ENCODE measurements at places on chromosomes 11 and 22. TPM values are rescaled to one million over a fixed set of nuclear protein-coding genes. Genes with fewer than 3 reads are reported as not detected.

- no peak for DNase-seq
Measured at GRCh38 chr11:14555818-14556217, 35.6 kb upstream of the PSMA1 start.

DNA sequence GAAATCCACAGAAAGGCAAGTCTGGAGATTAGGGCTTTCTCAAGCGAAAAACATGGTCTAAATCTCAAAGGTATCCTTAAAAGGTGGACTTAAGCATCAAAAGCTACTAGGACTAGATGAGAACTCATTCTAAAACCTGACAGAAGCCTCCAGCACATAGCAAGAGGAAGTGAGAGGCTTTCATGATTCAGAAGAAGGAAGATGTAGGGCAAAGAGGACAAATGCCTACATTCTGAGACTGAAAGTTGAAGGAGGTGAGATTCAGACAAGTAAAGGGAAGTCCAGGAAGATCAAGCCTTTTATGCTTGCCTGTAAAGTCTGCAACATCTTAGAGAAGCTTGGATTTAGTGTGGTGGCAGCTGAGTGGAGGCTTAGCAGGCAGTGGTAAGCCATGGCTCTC is 98.9 kb downstream of the PGR start:
- no peak for DNase-seq

GRCh38 chr11:72061739-72062396 is 18.5 kb downstream of the NUMA1 start:
- DNase-seq: no peak

- no peak for DNase-seq
Measured at GRCh38 chr22:42202669-42203068, 67.8 kb downstream of the TCF20 start.

DNA sequence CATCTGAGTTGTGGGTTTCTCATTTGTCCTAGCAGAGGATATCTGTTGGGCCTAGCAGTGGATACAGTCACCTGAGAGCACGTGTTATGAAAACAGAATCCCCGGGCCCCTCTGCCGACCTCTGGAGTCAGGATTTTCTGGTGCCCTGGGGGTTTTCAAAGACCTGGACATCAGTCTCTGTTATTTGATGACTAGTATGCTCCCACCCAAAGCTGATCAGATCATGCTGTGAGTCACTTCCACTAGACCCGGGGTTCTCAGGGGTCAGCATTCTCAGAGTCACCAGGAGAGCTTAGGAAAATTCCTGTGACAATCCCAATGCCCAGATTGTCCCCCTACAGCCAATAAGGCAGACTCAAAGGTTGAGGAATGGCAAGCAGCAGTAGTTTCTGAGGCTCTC is 38.7 kb downstream of the KCNJ1 start:
- no peak for DNase-seq

DNA sequence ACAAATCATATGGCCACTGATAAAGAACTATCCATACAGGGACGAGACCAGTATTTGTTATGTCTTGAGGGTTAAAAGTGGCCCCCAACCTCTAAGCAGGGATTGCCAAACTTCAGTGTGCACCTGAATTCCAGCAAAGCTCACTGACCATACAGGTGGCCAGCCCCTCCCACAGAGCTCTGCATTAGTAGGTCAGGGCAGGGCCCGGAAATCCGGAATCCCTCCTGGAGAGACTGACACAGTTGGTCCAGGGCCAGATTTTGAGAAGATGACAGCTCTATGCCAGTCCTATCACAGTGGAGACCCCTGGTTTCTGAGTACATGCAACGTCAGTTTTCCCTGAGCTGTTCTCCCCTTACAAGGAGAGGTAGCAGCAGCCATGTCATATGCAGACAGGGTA is 20.8 kb downstream of the VPS37C start:
- peak; percentile 0 for DNase-seq

GRCh38 chr11:78429209-78429608 is 11.6 kb upstream of the GAB2 start:
- no peak for DNase-seq

ZNF74 gene
- total RNA-seq: 17.6 TPM

DNA sequence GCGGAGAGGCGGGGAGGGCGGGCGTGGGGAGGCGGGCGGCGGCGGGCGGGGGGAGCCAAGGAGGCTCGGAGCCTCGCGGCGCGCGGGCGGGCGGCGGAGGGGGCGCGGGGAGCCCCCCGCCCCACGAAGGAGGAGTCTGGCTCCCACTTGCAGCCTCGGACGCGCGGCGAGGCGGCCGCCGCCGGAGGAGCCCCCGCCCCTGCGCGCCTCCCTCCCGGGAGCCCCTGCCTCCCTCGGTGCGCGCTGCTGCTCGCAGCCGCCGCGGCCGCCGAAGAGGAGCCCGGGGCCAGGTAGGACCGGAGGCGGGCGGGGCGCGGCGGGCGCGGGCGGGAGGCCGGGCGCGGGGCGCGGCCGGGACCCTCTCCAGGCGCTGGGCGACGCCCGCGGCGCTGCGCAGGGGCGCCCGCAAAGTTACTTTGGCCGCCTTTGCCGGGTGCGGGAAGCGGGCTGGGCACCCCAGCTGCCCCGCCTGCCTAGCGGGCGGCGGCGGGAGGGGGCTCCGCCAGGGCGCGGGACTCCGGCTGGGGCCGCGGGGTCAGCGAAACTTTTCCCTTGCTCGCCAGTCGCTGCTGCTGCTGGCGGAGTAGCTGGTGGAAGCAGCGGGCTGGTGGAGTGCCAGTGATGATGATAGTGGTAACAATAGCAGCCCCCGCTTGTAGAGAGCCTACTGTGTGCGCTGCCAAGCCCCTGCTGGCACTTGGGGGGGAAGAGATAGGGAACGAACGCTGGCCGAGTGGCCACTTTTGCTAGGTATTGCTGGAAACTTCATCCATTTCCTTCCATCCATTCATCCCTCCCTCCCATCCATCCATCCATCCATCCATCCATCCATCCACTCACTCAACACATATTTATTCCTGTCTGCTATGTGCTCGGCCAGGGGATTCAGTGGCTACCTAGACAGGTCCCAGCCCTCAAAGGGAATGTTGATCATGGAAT is at the start of gene MPPED1:
TSS of gene MPPED1 (plus strand) at position 146 of the 939 bp plus-strand sequence. CDS start 12,972 bp downstream, outside the sequence.
- no peak for DNase-seq

HBE1 gene
- 2.1 TPM for total RNA-seq

GRCh38 chr11:9530901-9531625 is 42.4 kb upstream of the WEE1 start:
- DNase-seq: no peak

DNA sequence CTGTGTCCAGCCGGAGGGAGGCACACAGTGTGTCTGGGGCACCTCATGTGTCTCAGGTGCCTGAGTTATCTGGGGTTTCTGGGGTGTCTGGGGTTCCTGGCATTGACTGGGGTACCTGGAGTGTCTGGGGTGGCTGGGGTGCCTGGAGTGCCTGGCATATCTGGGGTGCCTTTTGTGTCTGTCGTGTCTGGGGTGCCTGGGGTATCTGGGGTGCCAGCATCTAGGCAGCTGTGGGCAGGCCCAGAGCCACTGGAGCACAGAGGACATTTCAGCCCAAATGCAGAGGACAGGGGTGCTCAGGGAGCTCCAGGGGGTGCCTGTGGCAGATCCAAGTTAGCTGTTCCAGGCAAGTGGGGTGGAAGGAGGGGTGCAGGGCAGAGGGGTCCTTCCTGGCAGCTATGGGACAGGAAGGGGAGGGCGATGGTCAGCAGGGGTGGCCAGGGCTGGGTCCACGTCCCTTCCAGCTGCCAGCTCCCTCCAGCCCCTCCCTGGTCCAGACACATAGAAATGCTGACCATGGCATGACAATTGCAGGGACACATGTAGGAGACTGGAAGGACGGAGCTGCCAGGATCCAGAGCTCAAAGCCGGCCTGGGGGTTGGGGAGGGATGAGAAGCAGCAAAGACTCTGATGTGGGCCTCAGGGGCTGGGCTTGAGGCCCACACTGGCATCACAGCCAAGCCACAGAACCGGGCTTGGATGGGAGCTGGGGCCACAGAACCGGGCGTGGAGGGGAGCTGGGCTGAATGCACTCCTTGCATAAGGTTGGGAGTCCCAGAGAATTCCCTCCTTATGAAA is 133.0 kb downstream of the BRD1 start:
- no peak for DNase-seq

DNA sequence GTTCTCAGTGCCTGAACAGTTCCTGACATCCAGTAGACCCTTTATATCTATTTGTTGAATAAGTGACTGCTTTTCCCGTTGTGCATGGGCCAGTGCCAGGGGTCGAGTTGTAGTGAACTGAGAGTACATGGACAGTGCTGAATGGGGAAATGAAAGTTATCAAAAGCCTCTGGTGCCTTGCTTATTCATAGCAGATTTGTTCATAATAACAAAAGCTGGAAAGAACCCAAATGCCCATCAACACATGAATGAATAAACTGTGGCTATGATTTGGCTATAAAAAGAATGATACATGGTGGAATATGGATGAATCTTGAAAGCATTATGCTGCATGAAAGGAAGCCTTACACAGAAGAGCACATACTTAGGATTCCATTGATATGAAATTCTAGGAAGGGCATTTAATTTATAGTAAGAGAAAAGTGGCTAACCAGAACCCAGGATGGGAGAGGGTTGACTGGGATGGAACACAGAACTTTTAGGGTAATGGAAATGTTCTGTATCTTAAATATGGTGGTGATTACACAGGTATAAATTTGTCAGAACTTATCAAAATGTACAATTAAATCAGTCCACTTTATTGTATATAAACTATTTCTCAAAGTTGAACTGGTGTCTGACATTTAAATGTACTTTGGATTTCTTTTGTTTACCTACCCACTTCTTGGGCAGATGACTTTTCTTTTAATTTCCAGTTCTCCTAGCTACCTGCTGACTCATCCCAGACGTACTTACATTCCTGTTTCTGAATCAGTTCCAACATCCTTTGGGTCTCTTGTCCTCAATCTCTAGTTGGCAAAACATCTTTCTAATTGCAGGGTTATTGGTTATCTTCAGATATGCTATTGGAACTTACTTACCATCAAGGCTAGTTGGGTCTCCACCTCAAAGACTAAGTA is 42.8 kb downstream of the PACS1 start:
- peak; percentile 29 for DNase-seq

PHF21B gene
- total RNA-seq: 0.43 TPM

SPTBN2 gene
- total RNA-seq: 16.1 TPM

GRCh38 chr22:46894081-46894671 is 131.7 kb downstream of the TBC1D22A start:
- DNase-seq: peak; percentile 83

- DNase-seq: no peak
Measured at GRCh38 chr11:28838741-28839140, 730.6 kb downstream of the METTL15 start.

OR4C45 gene
- not detected for total RNA-seq

AIP gene
- total RNA-seq: 64.8 TPM

- DNase-seq: no peak
Measured at GRCh38 chr22:30943368-30943767, 25.2 kb downstream of the MORC2 start.

SERHL2 gene
- total RNA-seq: 2.7 TPM

UPK2 gene
- not detected for total RNA-seq

TRABD gene
- 16.2 TPM for total RNA-seq

C22orf31 gene
- not detected for total RNA-seq

GRCh38 chr11:77276271-77276670 is 25.2 kb downstream of the GDPD4 start:
- no peak for DNase-seq

DNA sequence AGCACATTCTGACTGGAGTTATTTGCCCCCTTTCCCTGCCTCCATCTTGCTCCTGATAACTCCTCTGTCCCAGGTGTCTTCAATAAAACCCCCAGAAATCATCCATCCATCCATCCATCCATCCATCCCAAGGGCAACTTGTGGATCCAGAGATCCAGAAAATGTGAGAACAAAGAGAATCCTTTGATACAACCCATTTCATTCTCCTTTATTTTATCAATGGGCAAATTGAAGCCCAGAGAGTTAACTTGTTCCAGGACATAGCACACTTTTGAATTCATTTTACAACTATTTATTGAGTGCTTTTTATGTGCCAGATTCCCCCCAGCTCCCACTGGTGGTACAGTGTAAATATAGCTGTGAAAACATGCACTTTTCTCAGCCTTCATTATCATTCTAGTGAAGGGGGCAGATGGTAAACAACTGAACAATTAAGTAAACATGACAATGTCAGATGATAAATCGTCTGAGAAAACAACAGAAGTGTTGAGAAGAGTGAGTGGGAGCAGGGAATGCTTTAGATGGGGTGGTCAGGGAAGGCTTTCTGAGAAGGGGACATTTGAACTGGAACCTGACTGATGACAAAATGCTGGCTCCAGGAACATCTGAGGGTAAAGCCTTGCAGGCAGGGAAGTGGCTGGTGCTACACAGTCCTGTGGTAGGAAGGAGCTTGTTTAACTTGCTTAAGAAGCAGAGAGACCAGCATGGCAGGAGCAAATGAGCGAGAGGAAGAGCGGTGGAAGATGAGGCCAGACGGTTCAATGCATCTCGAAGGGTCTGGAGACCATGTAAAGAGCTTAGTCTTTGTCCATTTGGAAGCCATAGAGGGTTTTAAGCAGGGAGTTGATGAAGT is 80.0 kb upstream of the TIMP3 start:
- DNase-seq: no peak

GRCh38 chr11:16169541-16169940 is 186.8 kb downstream of the SOX6 start:
- DNase-seq: no peak

GRCh38 chr11:106656646-106657045 is 361.6 kb downstream of the GUCY1A2 start:
- DNase-seq: no peak

GRCh38 chr11:70467201-70468085 is 69.1 kb downstream of the CTTN start:
- peak; percentile 51 for DNase-seq

DNA sequence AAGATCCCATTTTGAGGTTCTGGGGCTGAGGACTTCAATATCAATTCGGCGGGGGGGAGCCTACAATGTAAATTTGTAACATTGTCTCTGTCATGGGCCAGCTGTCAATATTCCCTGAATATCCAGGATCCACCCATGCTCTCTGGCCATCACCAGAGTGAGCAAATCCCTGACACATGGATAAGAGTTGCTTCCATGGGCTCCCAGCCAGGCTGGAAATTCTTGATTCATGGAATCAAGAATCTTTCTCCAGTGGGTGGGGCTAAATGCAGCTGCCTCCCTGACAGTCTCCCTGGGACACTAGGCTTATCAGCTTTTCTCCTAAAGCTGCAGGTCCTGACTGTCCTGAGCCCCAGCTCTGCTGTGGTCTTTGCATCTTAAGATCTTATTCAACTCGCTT is 86.9 kb upstream of the IGLL5 start:
- no peak for DNase-seq

- DNase-seq: no peak
Measured at GRCh38 chr11:122494221-122494620, 161.3 kb upstream of the UBASH3B start.

DNA sequence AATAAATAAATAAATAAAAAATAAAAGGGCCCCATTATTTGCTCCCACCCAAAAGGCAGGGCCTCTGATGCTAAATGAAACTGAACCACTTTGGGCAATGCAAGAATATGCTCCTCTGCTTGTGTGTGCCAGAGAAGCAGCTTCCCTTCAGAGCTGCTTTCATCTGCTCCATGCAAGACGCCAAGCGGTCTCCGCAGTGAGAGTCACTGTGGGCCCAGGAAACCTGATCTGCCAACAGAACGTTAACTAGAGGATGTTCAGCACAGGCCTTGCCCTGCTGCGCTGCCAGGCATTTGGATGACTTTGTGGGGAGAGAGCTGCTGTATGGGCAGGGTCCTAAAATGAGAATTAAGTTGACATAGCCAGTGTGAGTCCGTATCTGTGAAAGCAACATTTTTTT is 43.7 kb upstream of the APOA1 start:
- DNase-seq: no peak

SWAP70 gene
- total RNA-seq: 44.8 TPM

DNAJB7 gene
- total RNA-seq: not detected

TENM4 gene
- 5.0 TPM for total RNA-seq

MMP7 gene
- total RNA-seq: 433 TPM
